ENCODE measurements at places on chromosomes 11 and 22. TPM values are rescaled to one million over a fixed set of nuclear protein-coding genes. Genes with fewer than 3 reads are reported as not detected.

APOBEC3A gene
- total RNA-seq = not detected

SPTBN2 gene
- total RNA-seq = 72.0 TPM

ZPR1 gene
- total RNA-seq = 44.7 TPM

PITPNM1 gene
- 79.6 TPM for total RNA-seq

ADORA2A gene
- total RNA-seq = 86.7 TPM

C1QTNF4 gene
- total RNA-seq = not detected

MTCH2 gene
- 49.5 TPM for total RNA-seq

FOLH1 gene
- not detected for total RNA-seq

CEP126 gene
- total RNA-seq = 4.8 TPM

H19 gene
- 65.5 TPM for total RNA-seq

ACRV1 gene
- not detected for total RNA-seq

PLCB3 gene
- 5.7 TPM for total RNA-seq

BTBD18 gene
- total RNA-seq = not detected

LGALS12 gene
- total RNA-seq = not detected

ASPHD2 gene
- 33.3 TPM for total RNA-seq

F2 gene
- not detected for total RNA-seq

HOATZ gene
- total RNA-seq = not detected

IGF2 gene
- not detected for total RNA-seq

SLC25A18 gene
- not detected for total RNA-seq

CARD18 gene
- not detected for total RNA-seq

TEX12 gene
- total RNA-seq = not detected

PHLDA2 gene
- not detected for total RNA-seq

XKR3 gene
- not detected for total RNA-seq

OR52N4 gene
- not detected for total RNA-seq

EFCAB6 gene
- total RNA-seq = 0.47 TPM

DUSP8 gene
- total RNA-seq = not detected

MS4A7 gene
- 12.1 TPM for total RNA-seq

CTNND1 gene
- 6.0 TPM for total RNA-seq

MMP12 gene
- total RNA-seq = not detected

OR51B2 gene
- total RNA-seq = not detected

OR52K1 gene
- not detected for total RNA-seq

IFITM2 gene
- total RNA-seq = 18.5 TPM

IGLL1 gene
- total RNA-seq = 171 TPM

EMID1 gene
- 0.26 TPM for total RNA-seq

OR51B5 gene
- not detected for total RNA-seq

PRG3 gene
- not detected for total RNA-seq

HBE1 gene
- not detected for total RNA-seq

RFPL2 gene
- not detected for total RNA-seq

ESAM gene
- total RNA-seq = not detected

NPTXR gene
- total RNA-seq = not detected

INSC gene
- 1.4 TPM for total RNA-seq

SAA1 gene
- total RNA-seq = not detected

C22orf42 gene
- not detected for total RNA-seq

OR5M3 gene
- not detected for total RNA-seq

TRIM34 gene
- 19.7 TPM for total RNA-seq

TRIM51 gene
- not detected for total RNA-seq

CRYBA4 gene
- not detected for total RNA-seq

CELF1 gene
- total RNA-seq = 130 TPM

SLC7A4 gene
- not detected for total RNA-seq

PDE2A gene
- total RNA-seq = 1.8 TPM

TTC36 gene
- total RNA-seq = not detected

MRPL16 gene
- total RNA-seq = 81.6 TPM

TENM4 gene
- 0.87 TPM for total RNA-seq

CCDC157 gene
- total RNA-seq = 0.69 TPM

KCNJ5 gene
- total RNA-seq = not detected

RBX1 gene
- total RNA-seq = 57.5 TPM

TMEM218 gene
- total RNA-seq = 46.9 TPM

MAML2 gene
- total RNA-seq = 0.11 TPM

PAAF1 gene
- total RNA-seq = 36.0 TPM
